Stimulated activated CD4-positive, alpha-beta T cell treated with anti-CD3 and anti-CD28 coated beads, Interleukin-2, amount 100 ng/mL, for 24 hours (primary cell): ENCODE measurements at places on chromosomes 16 and 17.

- no peak for DNase-seq
Measured at GRCh38 chr17:80968602-80969029, 23.0 kb upstream of the CHMP6 start.

DNA sequence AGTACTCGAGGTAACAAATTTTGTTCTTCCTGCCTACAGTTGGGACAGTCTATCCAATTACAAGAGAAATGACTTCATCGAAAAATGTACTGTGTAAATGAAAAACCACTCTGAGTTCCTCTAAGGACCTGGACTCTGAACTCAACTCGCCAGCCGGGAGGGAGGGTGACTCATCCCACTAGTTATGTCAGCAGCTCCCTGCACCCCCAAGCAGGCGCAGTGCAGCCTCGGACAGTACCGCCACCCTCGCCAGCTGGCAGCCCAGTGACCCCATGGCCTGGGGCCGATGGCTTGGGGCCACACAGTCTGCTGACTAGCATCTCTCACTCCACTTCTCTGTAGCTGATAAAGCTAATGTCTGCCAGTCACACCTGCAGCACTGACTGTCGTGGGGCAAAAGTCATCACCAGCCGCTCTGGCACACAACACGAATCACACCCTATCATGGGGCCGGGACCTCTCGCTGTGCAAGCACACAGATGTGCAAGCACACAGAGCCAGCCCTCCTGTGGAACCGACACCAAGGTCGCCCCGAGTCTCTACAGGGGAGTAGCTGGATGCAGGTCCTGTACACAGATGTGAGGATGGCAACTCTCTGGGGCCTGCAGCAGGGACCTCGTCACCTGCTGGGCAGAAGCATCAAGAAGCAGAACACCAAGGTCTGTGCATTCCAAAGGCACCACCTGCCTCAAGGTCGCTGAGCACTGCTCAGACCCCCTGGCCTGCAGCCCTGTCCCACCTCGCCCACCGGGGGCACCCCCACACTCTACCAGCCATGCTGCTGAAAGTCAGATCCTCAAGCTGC lies 5.7 kb downstream of the CSNK1D start:
- no peak for DNase-seq

GRCh38 chr17:48030531-48030930 lies 7.1 kb downstream of the COPZ2 start:
- no peak for DNase-seq

DNA sequence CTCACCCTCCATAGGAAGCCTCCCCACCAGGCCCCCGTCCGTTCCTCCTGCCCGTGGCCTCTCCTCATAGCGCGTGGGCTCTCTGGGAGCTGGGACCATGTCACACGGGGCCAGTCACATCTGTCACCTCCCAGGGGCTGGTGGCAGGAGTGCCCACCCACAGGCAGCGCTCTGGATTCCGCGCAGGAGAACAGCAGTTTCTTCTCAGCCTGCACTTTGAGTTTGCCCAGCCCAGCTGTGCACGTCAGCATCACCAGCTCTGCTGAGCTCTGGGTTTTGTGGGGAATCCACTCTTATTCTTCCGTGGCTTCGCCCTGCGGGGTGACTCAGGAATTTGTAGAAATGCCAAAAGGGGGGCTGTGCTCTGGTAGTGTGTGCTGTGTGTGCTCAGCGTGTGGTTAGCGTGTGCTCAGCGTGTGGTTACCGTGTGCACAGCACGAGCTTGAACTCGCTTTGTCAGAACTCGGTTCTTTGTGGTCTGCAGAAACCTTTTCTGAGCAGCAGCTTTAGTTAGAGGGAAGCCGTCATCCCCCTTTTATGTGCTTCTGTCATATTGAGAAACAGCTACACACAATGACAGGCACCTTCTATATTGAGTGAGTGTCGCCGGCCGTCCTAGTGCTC lies 3.2 kb downstream of the ACSF3 start:
- DNase-seq: peak; percentile 63

GRCh38 chr16:89711601-89712273 lies 9.0 kb downstream of the VPS9D1 start:
- DNase-seq: peak; percentile 87

- no peak for DNase-seq
Measured at GRCh38 chr17:16273499-16273898, 56.5 kb downstream of the PIGL start.

DNA sequence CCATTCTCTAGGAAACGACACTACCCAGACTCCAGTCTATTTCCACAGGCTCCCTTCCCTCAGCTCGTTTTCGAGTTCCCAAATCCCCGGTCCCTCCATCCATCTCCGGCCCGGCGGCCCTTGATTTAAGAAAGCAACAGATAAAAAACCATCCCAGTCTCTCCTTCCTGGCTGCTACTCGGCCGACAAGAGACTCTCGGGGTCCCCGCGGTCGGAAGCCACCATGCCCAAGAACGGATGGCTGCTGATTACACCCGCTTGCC lies 182 bp downstream of the RPL26 start:
- no peak for DNase-seq

- no peak for DNase-seq
Measured at GRCh38 chr16:12417815-12418211, 385.9 kb downstream of the CPPED1 start.

- DNase-seq: no peak
Measured at GRCh38 chr17:55383771-55384642, 37.6 kb downstream of the MMD start.

DNA sequence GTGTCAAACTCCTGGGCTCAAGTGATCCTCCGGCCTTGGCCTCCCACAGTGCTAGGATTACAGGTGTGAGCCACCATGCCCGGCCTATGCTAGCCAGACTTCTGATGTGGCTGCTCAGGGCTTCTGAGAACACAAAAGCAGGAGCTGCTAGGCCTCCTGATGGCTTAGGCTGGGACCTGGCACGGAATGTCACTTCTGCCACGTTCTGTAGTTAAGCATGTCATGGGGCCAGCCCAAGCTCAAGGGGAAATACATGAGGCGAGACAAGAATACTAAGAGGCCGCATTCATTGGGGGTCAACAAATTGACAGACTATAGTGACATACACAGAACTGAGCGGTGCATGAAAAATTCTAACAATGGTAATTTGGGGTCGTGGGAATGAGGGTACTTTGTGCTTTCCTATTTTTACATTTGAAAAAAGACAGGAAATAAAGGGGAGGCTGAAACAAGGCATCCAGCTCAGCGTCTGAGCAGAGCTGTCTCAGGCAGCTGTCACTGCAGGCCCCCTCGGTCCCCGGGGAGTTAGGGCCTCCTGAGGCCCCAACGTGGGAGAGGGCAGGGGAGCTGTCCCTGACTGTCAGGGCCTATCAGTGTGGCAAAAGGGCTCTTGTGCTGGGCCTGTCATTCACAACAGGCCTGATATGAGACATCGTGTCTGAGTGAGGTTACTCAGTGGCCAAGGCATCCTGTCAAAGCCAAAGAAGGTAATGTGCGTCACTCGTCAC lies 26.4 kb downstream of the CFAP20 start:
- no peak for DNase-seq

DNA sequence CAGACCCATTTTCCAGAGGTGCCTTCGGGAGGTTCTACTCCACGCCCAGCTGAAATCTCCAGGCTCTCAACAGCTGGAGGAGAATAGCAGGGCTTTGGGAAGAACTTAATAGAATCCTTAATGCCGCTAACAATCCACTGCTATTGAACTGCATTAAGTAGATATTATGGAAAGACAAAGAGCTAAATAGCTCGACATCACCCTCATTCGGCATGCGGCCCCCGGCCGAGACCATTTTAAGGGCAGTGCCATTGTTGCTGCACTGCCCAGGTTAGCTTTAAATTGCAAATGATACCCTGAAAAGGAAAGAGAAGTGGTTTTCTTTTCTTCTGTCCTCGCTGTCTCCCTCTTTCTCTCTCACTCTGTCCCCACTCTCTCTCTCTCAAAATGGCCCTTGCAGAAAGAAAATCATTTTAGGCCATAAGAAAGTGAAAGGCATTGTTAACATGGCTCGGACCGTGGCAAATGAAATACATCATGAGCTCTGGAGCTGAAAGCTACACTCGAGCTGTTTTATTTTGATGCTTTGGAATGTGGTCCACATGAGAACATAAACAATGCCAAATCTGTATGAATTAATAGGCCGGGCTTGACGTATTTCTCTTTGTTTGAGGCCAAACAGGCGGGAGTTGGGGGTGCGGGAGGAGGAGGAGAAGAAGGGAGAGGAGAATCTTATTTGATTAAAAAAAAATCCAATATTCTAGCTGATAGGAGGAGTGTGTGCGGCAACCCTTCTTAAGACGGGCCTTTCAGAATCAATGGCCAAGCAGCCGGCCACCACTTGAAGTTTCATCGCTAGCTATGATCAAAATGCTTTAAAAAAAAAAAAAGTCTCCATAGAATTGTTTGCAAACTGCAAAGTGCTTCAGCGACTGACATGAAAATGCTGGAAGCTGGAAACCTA lies 298.8 kb upstream of the IRX3 start:
- no peak for DNase-seq

- DNase-seq: no peak
Measured at GRCh38 chr16:68936736-68937631, 93.7 kb downstream of the TANGO6 start.

DNA sequence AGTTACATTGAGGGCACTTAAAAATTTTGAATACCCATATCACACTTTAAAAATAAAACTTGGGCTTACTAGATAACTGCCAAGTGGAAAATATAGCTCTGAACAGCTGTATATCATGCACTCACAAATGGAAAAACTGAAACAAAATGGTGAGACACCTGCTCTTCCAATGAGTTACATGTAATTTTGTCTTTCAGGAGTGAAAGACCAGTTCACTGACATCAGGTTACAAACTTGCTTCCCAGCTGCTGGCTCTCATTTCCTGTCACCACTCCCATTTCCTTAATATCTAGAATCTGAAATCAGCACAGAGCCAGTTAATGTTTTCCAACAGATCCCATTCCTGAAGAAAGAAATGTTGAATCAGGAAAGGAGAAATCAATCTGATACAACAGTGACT lies 10.8 kb downstream of the CSNK2A2 start:
- no peak for DNase-seq

GRCh38 chr17:10058921-10059683 lies 139.3 kb downstream of the GAS7 start:
- DNase-seq: no peak

DNA sequence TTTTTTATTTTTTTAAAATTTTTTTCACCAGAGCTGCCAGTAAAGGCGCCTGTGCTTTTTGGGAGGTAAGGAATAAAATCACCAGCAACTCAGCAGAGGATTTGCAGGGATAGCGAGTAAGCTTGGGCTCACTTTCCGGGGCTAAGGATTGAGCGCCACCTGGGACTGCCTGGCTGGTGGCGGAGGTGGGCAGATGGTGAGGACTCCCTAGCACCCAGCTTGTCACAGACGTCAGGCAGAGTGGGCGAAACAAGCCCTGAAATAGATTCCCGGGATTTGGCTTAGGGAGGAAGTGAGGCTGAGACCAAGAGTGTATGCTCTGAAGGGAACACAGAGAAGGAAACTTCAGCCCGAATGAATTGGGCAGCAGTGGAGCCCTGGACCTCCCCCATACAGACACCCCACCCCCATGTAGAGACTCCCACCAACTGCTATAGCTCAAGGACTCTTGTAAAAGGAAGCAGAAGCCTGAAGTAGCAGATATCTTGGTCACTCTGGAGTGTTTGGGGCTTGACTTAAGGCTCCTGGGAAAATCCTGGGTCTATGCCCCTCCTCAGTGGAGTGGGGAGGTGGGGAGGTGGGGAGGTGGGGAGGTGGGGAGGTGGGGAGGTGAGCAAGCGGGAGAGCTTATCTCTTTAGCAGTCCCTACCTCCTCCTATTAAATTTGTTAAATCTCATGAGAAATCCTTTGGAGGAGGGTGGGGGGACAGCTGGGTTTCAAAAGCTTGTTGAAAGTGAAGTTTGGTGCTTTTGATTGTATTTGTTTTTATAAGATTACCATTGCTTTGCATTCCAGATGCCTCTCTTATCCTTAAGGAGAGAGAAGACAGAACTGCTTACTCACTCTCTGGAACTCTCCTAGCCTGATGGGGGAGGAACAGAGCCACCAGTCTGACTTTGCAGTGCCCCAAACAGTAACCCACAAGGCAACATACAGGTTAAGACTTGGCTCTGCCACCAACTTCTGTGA lies 8.2 kb downstream of the ARL4D start:
- no peak for DNase-seq

DNA sequence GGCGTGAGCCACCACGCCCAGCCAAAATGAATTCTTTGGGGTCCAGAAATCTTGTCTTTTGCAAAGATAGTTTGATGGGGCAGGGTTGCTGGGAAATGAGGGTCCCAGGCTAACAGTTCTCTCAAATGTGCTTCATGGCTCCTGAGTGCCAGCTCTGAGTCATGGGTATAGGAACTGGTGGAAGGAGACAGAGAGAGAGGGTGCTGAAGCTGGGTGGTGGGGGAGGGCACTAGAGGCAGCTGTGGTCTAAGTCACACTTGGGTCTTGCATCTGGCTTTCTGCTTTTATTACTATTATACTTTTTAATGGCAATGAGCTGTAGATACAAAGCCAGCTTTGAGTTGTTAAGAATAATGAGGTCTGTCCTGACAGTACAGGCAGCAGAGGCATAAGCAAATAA lies 54.6 kb downstream of the PRKCA start:
- DNase-seq: no peak

GRCh38 chr17:61366715-61367413 lies 32.8 kb upstream of the TBX2 start:
- DNase-seq: no peak

GRCh38 chr16:48824271-48824670 lies 214.3 kb upstream of the N4BP1 start:
- no peak for DNase-seq

DNA sequence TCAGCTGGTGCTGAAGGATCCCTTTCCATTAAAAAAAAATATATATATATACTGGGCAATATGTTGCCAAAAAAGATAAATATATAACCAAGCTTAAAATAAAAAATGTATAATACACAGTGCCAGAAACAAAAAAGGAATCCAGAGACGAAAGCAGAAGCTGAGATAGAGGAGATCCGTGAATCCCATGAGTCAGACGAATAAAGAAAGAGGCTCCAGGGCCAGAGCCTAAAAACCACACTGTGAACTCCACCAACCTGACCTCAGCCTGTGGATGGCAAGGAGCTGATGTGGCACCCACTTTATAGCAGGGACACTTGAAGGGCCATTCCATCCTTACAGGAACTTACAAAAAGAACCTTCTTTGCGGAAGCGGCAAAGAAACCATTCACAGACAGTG lies 34.8 kb downstream of the PITPNM3 start:
- no peak for DNase-seq

DNA sequence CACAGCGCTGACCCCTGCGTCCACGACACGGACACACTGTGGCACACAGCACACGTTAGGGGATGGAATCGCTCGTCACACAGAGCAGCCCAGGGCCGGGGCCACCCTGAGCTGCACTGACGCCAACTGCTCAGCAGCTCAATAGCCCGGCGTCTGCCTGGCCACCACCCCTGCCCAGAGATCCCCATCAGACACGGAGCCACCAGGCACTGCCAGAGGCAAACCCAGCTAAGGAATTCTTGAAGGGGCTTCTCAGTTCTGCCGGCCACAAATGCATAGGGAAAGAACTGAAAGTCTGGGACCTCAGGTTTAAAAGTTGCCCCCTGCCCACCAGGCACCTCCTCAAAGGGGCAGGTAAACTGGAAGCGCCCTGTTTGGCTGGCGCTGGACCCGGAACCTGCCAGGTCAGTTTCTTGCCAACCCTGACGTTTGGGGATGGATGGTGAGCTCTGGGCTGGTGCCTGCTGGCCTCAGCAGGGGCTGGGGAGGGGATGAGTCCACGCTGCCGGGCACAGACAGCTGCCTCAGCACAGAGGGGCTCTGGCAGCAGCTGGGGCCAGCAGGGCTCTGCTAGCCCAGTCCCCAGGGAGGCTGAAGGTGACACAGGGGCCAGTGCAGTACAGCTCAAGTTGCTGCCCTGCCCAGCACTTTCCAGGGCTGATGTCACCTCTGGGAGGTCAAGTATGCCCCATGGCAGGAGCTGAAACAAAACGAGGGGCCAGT lies 33.2 kb downstream of the TIMM22 start:
- no peak for DNase-seq

- DNase-seq: no peak
Measured at GRCh38 chr17:36002631-36003030, 1.3 kb upstream of the CCL15 start.
